Stimulated activated CD4-positive, alpha-beta T cell treated with anti-CD3 and anti-CD28 coated beads, Interleukin-4, amount 100 ng/mL, for 24 hours (primary cell): ENCODE measurements at places on chromosomes 12 and 14.
A peak's percentile ranks its signal among the peaks of the same experiment; 100 is the strongest.

DNA sequence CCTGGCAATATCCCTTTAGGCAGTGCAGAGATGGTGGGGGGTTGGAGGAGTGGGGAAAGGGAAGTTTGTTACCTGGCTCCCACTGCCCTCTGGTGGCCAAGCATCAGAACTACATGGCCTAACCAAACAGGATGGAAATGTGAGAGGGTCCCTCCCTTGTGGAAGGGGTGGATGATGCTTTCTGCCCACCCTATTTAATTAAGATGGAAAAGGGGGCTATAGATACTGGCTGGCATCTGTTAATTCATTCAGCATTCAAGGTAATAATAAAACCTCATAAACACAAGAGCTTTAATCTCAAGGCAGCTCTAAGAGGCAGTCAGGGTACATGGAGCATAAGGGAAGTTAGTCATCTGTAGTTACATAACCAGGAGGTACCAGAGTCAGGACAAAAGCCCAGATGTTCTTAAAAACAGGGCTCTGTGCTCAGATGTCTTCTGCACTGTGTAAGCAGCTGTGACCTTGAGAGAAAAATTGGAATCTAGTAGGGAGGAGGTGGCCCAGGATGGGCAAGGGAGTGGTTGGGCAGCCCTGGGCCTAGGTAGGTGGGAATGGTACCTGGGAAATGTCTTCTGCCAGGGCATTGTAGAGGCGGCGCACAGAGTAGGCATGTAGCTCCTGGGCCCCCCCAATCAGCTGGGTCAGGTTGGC lies 4.6 kb downstream of the AP1G2 start:
- DNase-seq = peak; percentile 64

GRCh38 chr14:29822430-29822709 lies 105.3 kb downstream of the PRKD1 start:
- no peak for DNase-seq

GRCh38 chr12:105804591-105805265 lies 334.0 kb downstream of the NUAK1 start:
- DNase-seq = no peak

GRCh38 chr12:108099778-108100489 lies 29.2 kb upstream of the WSCD2 start:
- DNase-seq = no peak

DNA sequence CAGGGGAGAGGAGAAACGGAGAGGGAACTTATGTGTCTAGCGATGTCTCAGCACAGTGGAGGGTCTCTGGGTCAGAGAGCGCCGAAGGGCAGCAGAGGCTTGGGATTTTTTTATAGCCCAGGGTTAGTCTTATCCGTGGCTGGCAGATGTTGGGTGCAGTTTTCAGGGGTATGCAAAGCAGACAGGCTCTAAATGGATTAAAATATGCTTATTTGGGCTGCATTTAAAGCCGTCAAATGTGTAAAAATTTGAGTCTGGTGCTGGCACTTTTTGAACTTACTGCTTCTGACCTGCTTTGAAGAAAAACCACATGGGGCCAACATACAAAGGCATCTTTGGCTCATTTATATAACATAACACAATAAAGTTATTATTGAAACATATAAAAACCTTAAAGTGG lies 178.8 kb downstream of the ESR2 start:
- no peak for DNase-seq

DNA sequence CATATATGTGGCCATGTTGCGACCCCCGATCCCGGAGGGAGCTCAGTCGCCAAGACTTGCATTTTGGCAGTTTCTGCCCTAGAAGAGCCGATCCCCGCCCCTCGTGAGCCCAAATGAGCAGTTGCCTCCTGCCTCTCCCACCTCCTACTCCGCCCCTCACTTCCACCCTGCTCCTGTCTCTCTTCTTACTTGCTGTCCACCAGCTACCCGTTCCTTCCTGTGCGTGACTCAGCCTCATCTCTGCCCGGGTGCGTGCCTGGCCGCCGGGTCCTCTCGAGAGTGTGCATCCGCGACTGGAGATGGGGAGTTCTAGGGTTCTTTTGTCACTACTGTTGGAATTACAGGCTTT lies 585 bp downstream of the GPATCH2L start:
- DNase-seq = peak; percentile 78

- DNase-seq = no peak
These were observed 14.2 kb downstream of the HIP1R start for GRCh38 chr12:122849352-122850047.

GRCh38 chr14:43539210-43539609 lies 967.9 kb downstream of the FSCB start:
- DNase-seq = no peak
